ENCODE measurements at places on chromosomes 3 and 15.

DNA sequence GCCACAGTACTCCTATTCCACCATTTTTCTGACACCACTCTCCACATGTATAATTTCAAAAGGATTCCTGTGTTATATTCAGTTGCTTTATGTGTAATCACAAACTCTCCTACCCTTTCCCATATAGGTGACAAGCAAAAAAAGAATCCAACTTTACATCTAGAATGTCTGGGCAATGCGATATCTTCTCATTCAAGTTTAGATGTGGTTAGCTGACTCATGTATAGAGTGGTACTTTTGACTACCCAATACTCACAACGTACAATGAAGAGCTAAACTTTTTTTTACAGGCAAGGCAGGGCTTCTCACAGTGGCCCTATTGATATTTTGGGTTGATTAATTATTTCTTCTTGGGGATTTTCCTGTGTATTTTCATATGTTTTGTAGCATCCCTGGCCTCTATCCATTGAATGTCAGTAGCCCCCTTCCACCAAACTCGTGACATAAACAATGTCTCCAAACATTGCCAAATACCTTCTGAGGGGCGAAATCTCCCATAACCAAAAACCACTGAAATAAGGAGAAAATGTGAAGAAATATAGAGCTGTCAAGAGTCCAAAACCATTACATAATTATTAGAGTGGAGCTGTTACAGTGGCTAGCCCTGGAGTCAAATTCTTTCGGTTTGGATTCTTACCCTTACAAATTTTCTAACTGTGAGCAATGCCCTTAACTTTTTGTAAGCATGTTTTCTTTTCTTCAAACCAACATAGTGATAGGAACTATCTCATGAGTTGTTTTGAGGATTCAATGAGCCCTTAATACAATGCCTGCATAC, 342.6 kb downstream of the NSUN3 start:
- DNase-seq, result peak; percentile 41

- DNase-seq, result peak; percentile 88
Measured at GRCh38 chr3:49133226-49133951, 539 bp upstream of the LAMB2 start.

DNA sequence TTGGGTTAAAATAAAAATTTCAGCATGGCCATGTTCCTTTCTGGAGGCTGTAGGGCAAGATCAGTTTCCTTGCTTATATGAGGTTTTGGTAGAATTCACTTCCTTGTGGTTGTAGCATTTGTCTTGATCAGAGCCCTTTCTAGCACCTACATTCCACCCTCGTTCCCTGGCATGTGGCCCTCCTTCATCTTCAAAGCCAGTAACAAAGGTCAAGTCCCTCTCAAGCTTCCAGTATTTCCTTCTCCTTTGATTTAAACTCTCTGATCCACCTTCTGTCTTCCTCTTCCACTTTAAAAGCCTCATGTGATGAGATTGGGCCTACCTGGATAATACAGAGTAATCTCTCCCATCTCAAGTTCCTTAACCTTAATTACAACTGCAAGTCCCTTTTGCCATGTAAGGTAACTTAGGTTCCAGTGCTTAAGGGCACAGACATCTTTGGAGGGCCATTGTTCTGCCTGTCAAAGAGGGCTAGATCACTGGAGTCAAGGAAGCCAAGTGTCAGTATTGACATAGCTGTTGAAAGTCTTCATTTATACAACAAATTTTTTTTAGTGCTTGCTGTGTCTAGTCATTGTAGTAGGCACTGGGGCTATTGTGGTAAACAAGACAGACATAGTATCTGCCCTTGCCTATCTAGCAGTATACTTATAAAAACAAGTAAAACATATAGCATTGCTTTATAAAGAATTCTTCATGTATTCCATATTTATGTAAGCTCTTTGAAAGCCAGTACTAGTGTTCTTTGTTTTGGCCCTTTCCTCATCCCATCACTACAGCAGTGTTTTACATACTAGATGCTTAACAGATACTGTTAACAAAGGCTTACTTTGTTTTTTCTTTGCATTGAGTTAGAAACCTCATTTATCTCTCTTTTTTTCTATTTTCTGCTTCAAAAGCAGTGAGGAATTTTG, 40.7 kb downstream of the GLCE start:
- no peak for DNase-seq

DNA sequence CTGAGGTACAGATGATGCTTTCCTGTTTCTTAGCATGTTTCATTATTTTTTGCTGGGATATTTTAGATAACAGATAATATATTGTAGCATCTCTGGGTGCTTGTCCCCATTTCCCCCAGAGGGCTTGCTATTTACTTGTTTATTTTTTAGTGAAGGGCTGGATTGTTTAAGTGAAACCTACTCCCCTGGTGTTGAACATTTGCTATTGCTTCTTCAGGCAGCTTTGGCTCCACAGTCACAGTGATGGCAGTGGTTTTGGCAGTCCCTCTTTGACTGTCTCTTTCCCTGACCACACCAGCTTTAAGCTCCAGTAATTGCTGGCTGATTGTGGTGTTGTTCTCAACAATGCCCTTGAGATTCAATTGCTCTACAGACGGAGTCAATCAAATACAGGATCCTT, 128.9 kb downstream of the KLF13 start:
- no peak for DNase-seq

DNA sequence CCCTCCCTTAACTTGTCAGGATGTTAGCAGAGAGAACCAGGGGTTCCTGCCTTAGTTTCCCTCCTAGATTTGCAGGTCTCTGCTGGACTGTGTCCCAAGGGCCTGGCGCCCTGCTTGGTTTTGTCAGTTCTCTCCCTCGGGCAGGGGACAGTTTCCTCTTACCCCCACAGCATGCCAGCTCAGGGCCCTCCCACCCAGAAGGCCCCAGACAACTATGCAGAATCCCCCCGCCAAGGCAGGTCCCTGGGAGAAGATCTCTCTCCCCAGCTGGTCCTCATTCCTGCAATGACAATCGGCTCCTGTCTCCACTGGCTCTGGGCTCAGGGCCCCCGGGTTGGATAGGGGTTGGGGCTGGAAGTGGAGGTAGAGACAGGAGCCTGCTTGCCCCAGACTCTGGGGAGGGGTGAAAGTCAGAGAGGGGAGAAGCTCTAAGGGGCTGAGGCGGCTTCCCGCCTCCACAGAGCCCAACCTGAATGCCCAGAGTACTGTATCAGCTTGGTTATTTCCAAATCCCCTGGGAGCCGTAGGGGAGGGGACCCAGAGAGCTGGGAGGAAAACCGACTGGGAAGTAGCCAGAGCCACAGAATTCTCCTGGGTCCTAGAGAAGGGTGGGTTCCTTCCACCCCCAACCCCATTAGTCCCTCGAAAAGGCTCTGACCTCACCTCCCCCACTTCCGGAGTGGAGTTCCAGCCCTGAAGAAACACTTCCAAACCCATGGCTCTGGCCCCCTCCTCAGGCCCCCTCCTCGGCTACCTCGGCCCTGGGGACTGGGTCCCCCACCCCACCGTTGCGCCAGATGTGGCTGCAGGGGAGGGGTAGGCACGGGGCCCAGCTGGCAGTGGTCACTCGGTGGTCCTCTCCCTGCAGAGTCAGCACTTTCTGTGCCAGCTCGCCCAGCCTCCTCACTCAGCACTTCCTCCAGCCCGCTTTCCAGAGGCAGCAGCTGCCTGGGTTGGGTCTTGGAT, 3.8 kb upstream of the LOXL1 start:
- DNase-seq, result peak; percentile 68

- DNase-seq, result no peak
Measured at GRCh38 chr15:54045397-54045796, 67.2 kb downstream of the UNC13C start.

DNA sequence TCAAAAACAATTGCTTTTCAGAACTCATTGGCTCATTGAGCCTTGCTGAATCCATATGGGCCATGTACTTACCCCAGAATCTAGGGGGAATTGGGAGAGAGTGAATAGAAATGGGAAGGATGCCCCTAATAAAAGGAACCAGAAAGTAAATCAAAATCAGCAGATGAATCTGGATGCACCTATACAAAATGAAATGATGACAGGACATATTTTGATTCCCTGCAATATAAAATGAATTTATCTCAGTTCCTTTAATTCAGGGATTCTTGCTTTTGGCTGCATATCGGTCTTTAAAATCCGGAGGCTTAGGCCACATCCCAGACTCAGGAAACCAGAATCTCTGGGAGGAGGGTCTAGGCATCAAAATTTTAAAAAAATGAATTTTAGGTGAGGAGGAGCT, 107.7 kb upstream of the NEO1 start:
- DNase-seq, result no peak

DNA sequence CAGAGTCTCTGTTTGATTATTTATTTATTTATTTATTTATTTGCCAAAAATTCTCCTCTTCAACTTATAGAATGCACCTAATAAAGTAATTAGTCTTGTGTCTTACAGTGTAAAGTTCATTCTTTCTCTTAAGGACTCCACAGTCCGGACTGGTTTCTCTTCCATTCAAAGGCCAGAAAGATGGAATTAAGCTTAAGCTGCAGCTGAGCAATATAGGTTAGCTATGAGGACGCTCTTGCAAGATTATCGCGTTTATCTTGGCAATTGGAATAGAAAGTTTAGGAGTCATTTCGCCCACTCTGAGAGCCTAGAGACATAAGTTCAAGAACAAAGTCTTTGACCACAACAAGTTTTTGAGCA, 15.0 kb downstream of the TAGLN3 start:
- no peak for DNase-seq

- DNase-seq, result peak; percentile 17
Measured at GRCh38 chr3:39407259-39407629, 724 bp downstream of the RPSA start.

DNA sequence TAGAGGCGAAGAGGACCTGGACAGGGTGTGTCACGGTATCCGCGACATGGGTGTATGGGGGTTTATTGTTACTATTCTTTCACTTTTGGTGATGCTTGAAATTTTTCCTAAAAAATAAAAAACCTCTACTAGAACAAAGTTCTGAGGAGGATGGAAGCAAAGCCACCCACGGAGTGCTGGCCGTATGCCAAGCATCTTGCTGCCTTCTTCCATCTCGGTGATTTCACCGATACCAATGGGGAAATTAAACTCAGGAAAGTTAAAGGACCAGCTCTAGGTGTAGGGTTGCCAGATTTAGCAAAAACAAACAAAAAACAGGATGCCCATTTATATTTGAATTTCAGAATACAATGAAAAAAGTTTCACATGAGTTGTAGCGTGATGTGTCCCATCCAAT, 33.9 kb downstream of the SMAD6 start:
- peak; percentile 24 for DNase-seq

- DNase-seq, result peak; percentile 86
Measured at GRCh38 chr3:119643528-119643927, 16.9 kb downstream of the POPDC2 start.

- no peak for DNase-seq
Measured at GRCh38 chr3:152976239-152976638, 141.3 kb downstream of the P2RY1 start.

GRCh38 chr3:182917134-182917533, 63.2 kb downstream of the DCUN1D1 start:
- DNase-seq, result no peak

DNA sequence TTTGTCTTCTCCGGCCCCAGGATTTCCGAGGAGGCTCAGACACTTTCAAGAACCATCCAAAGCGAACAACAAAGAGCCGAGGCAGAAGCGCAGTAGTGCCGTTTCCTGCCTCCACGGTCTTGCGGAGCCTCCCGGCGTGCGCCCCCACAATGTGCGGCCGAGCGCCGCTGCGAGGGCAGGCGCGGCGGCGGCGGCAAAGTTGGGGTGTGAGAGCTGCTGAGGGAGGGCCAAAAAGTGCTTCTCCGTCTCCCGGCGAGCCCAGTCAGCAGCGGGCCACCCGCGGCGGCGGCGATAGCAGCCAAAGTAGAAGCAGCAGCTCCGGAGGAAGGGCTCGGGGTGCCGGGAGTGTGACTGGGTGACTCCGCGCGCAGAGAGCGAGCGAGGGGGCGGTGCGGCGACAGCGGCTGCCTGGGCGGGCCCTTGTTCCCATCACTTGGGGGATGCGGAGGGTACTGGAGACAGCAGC, 749.1 kb downstream of the ROBO1 start:
- peak; percentile 58 for DNase-seq

DNA sequence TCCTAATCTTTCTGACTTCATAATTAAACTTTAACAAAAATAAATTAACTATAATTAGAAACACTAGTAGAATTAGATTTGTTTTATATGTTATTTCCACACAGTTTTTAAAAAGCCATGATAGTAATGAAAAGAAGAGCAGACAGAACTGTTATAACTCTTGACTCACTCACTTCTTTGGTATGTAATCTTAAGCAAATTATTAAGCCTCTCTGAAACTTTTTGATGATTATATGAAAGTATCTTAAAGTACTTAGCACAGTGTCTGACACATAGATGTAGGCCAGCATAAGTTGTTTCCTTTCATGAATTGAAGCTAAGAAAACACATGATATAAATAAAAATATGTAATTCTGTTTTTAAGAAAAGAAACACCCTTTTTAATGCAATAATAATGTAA, 123.6 kb upstream of the MLF1 start:
- peak; percentile 35 for DNase-seq

GRCh38 chr15:47788685-47789084, 71.4 kb downstream of the SEMA6D start:
- no peak for DNase-seq

GRCh38 chr3:189383630-189384029, 211.9 kb downstream of the TPRG1 start:
- DNase-seq, result no peak

DNA sequence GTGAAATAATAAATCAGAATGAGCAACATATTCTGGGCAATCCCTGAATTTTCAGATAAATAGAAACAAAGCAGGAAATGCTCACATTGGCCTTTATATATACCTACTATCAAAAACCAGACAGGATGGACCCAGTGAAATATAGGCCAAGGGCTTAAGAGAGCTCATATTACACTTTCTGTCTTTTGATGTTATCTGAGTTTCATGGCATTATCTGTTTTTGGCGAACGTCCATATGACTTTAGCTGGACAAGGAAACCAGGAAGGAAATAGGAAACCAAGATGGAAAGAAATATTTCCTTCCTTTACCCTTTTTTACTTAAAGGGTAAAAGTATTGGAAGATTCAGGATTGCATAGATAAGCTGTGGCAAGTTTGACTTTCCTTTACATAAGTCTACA, 274.8 kb downstream of the THSD4 start:
- no peak for DNase-seq

GRCh38 chr3:122396511-122396910, 12.5 kb downstream of the FAM162A start:
- no peak for DNase-seq

- DNase-seq, result no peak
Measured at GRCh38 chr3:128625409-128625945, 25.1 kb downstream of the RPN1 start.

GRCh38 chr3:9216736-9217135, 32.7 kb downstream of the SRGAP3 start:
- DNase-seq, result no peak

- no peak for DNase-seq
Measured at GRCh38 chr15:66964791-66965190, 100.6 kb upstream of the SMAD3 start.

GRCh38 chr15:89179966-89180875, 41.2 kb downstream of the RLBP1 start:
- no peak for DNase-seq

DNA sequence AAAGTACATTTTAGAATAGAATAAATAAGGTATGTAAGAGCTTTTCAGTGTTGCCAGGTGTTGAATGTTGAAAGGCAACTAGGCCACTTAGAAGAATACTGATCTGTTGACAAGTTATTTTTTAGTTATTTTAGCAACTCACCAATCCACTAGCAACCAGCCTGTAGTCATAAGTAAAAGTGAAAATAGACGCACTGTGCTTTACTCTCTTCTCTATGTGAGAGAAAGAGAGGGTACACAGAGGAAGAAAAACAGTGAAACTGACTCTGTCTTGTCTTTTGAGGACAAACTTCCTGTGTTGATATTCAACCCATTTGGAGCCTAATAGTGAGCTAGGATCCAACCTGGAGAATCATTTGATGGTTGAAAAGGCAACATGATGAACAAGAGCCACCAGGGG, 327.1 kb upstream of the GOLIM4 start:
- no peak for DNase-seq

- no peak for DNase-seq
Measured at GRCh38 chr15:31307270-31308184, 19.1 kb upstream of the KLF13 start.

Measured in amniotic epithelial cell (primary cell).